ENCODE measurements at places on chromosomes 6 and 20.

- DNase-seq = no peak
Observed at GRCh38 chr20:8853805-8854338, 215.0 kb upstream of the PLCB4 start.

- DNase-seq = no peak
Observed at GRCh38 chr20:1001911-1002681, at the start of gene RSPO4. Gene RSPO4, minus strand, starts transcription at chr20:1002311. Its CDS starts 147 bp downstream, at chr20:1002164.

- DNase-seq = no peak
Observed at GRCh38 chr20:13333036-13333435, 112.0 kb downstream of the ISM1 start.

- no peak for DNase-seq
Observed at GRCh38 chr20:57894096-57894495, 184.3 kb upstream of the PMEPA1 start.

DNA sequence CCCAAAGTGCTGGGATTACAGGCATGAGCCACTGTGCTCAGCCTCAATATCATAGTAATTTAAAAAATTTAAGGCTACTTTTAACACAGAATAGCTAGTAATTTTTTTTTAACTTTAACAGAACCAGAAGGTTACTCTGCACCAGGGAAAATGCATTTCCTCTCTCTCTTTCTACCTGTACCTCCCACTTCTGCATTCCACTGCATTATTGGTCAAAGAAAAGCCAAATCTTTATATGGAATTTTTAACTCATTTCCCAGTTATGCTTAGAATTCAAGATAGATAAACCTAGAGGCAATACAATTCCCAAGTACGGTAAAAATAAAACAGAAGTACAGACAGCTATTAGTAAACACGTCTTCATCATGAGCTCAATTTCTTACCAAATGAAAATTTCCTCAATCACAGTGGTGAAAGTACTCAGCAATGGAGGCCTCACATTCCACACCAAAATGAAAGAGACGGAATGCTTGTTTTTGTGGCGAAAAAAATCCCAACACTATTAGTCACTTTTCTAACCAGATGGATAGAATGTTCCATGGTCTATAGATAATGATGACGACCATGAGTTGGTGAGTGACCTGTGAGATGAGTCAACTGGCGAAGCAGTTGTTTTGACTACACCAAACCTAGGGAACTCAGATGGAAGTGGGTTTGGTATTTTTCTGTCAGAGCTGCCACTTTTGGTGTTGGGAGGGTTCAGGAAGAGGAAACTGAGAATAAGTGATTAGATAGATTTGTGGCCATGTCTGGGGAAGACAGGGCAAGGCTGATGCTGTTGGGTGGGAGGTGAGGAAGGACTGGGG lies 104.7 kb upstream of the SGK1 start:
- no peak for DNase-seq

DNA sequence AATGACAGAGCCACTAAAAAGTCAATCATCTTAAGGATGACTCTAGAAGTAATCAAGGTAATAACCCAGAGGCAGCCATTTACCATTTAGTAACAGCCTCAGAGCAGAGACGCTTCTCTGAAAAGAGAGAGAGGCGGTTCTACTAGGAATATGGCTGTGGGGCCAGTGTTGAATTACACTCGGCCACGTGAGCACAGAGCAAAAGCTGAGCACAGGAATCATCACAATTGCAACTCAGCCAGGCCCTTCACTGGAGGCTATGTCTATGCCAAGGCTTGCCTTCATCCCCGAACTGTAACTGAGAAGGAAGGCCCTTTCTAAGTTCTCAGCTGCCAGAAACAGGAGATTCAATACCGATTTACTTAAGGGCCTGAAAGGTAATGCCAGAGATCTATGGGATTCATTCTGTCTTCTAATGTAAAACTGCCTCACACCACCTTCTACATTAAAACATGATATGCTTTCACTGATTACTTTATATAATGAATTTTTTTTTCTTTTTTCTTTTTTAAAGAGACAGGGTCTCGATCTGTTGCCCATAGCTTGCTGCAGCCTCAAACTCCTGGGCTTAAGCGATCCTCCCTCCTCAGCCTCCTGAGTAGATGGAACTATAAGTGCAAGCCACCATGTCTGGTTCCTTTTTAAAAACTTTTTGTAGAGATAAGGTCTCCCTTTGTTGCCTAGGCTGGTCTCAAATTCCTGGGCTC lies 67.6 kb downstream of the NUDT3 start:
- DNase-seq = no peak

DNA sequence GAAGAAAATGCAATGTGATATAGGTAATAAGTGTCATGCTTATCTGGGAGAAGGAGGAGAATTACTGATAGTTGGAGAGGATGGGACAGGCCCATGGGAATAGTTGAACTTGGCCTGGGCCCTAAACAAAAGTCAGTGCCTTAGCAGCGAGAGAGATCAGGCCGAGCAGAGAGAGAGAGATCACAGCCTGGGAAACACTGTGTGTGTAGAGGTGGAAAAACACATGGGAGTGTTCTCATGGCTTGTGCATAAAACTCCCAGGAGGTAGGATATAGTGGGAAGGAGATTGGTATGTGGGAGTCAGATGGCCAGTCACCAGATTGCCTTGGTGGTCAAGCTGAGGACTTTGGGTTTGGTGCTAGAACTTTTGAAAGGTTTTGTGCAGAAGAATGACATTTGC lies 47.6 kb downstream of the FIG4 start:
- no peak for DNase-seq

DNA sequence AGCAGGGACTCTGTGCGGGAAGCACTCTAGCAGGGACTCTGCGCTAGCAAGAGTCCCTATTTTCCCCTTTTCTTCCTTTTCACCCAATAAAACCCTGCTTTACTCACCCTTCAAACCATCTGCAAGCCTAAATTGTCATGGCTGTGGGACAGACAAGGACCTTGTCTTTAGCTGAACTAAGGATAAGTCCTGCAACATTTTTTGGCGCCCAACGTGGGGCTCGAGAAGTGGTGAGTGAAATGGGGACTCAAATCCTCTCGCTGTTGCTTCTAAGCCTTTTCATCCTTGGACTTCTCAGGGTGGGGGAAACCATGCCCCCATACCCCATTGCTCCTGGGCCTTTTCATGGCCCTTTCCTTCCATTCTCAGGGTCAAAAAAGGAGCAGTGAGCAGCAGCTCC lies 46.4 kb downstream of the IMPG1 start:
- DNase-seq = no peak

- no peak for DNase-seq
Observed at GRCh38 chr6:106546691-106547414, 82.4 kb downstream of the RTN4IP1 start.

DNA sequence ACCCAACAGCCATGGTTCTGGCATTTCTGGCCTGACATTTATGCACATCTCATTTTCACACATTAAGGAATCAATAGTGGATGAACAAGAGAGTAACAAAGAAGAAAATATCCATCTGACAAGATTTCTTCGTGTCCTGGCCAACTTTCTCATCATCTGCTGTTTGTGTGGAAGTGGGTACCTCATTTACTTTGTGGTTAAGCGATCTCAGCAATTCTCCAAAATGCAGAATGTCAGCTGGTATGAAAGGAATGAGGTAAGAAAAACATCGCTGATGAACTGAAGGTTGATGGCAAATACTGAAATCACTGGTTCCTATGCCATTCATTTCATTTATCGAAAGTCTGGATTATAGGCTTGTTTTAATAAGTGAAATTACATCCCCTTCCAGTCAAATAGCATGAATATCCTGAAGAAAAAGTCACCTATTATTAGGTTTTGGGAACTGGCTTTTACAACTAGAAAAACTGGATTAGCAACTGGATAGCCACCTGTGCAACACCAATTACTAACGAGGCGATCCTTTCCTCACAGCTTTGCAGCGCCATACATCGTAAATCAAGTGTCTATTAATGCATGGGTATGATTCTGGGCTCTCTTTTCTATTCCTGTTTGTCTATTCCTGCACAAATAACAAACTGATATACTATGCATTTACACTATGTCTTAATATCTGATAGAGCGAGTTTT lies 50.2 kb upstream of the NOP56 start:
- no peak for DNase-seq

DNA sequence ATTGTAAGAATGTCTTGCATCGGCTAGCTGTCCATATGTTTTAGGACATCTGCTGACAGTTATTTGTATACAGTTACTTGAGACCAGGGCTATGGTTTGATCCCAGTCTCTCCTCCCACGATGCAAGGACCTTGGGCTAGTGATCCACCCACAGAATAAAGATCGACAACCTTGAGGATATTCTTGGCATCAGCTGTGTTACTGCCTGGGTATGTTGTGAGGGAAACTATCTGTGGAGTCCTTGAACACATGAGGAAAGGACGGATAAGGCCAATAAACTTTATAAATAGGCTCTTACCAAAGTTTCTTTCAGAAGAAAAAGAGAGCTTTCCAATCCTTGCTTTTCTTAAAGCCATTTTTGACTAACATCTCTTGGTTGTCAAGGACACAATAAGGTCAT lies 70.8 kb upstream of the HEY2 start:
- DNase-seq = no peak

DNA sequence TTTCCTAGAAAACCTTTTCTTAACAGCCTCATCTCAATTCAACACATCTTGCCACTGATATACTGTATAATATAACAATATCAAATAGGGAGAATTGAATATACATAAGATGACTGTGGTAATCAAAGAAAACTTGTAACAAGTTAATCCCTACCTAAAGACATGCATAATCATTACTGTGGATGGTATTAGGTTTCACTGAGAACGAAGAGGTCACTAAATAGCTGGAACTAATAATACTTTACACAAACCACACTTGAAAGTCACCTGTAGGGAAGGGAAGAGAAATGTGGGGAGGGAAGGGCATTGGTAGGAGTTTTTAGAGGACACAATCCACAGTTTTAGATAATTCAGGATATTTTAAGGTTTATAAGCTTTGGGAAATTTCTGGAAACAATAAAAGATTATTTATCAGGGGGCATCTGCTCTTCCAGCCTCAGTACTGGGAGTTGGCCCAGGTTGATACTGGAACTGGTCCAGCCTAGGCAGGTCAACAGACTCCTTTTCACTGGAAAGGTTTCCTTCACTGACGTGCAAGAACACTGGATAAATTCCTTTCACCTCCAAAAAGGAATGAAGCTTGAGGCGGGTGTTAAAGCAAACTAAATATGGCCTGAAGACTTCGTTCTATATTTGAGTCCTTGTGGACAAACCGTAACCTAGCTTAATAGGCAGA lies 44.0 kb downstream of the MAP7 start:
- no peak for DNase-seq

GRCh38 chr6:153644000-153644399 lies 395.0 kb upstream of the OPRM1 start:
- DNase-seq = no peak

- DNase-seq = no peak
Observed at GRCh38 chr6:121826156-121826810, 390.8 kb downstream of the GJA1 start.

DNA sequence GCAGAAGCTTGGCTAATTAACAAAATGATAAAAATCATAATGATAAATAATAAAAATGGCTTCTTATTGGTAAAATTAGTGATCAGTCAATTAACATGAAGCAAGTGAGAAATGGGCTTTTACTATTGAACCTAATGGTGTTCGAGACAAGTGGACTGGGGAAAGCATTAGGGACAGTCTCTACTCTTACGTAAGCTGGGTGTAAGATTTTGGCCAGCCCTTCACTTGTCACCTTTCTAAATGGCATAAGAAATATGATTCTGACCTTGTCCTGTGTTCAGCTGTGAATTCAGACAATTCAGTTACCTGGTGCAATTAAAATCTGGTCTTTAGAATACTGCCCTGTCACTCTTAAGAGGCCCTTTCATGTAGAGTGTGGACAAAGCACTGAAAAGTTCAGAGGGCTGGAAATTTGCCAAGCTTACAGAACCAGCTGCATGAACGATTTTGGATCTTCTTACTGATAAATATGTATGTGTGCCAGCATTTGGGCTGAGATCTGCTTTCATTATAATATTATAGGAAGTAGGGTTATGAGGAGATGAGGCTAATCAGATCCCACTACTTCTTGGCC lies 115.9 kb downstream of the QRSL1 start:
- DNase-seq = no peak

GRCh38 chr20:1310506-1311190 lies 18.3 kb downstream of the SDCBP2 start:
- no peak for DNase-seq

GRCh38 chr20:63086421-63087235 lies 79.9 kb upstream of the BHLHE23 start:
- DNase-seq = no peak

GRCh38 chr6:130743175-130743574 lies 84.0 kb upstream of the SMLR1 start:
- DNase-seq = no peak

DNA sequence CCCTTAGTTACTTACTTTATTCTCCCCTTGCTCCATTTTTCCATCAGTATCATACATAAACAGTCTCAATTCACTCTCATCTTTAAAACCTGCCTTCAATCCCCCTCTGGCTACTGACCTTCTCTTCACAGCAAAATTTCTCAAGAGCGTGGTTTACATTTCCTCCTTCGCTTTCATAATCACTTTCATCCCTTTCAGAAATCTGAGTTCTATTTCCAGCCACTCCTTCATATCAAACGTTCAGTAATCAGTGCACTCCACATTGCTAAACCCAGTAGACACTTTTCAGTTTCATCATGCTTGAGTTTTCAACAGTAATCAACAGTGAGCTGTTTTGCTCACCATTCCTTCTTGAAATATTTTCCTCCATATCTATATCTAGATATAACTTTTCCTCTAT lies 176.7 kb upstream of the HSF2 start:
- no peak for DNase-seq

- no peak for DNase-seq
Observed at GRCh38 chr20:29296256-29297230, 1960.9 kb upstream of the DEFB115 start.

GRCh38 chr6:5778317-5778857 lies 228.3 kb downstream of the NRN1 start:
- no peak for DNase-seq

DNA sequence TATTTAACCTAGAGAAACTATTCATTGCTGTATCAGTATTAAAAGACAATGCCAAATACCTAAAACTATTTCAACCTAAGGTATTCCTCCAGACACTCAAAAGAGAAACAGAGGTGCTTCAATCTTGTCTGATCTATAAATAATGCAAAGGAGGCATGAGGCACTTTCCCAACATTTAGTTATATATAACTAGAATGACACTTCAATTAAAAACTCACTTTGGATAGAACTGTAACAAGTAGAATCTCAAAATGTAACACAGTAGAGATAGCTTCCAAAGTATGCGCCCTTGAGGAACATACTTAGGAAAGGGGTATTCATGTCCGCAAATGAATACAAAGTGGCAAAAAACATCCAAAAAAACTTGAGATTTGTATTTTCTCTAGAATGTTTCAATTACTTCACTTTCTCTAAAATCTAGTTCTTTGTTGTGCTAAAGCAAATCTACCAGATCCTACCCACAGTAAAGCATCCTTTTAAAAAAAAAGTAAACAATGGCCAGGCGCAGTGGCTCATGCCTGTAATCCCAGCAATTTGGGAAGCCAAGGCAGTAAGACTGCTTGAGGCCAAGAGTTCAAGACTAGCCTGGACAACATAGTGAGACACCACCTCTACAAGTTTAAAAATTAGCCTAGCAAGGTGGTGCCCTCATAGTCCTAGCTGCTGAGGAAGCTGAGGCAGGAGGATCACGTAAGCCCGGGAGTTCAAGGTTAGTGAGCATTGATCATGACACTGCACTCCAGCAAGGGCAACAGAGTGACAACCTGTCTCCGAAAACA lies 10.3 kb downstream of the SYNCRIP start:
- DNase-seq = no peak
